ENCODE measurements at places on chromosomes 3 and 15.

DNA sequence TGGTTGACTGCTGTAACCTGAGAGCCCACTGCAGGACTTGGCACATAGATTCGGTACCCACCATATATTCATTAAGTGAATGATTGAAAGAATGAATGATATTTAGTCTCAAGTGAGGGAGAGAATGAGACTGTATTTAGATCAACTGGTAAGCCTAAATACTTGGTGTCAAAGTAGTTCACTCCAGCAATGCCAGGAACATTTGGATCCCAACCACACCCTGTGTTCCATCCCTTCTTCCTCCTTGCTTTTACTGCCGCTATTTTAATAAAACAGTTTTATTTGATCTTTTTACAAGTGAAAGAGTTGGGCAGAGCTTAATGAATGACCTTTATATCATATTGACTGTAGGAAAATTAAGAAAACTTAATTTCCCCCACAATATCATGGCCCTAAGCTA, 473.6 kb upstream of the CBLB start:
- no peak for DNase-seq

DNA sequence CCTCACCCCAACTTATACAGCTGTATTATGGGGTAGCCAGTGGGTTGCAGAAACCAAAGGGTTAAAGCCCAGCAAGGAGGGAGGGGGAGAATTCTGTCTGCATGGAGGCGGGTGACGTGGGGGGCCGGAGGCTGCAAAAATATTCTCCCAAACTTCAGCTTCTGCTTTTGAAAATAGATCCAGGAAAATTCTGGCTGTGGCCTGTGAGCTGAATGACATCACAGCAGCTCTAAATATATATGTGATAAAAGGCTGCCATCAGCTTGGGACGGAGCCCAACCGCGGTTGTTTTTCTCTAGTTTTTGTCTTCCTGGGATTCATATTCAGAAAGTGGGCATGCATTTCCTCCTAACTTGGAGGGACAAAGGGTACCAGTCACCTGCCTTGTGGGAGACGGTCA, 27.6 kb downstream of the MAPKAPK3 start:
- DNase-seq = peak; percentile 15

DNA sequence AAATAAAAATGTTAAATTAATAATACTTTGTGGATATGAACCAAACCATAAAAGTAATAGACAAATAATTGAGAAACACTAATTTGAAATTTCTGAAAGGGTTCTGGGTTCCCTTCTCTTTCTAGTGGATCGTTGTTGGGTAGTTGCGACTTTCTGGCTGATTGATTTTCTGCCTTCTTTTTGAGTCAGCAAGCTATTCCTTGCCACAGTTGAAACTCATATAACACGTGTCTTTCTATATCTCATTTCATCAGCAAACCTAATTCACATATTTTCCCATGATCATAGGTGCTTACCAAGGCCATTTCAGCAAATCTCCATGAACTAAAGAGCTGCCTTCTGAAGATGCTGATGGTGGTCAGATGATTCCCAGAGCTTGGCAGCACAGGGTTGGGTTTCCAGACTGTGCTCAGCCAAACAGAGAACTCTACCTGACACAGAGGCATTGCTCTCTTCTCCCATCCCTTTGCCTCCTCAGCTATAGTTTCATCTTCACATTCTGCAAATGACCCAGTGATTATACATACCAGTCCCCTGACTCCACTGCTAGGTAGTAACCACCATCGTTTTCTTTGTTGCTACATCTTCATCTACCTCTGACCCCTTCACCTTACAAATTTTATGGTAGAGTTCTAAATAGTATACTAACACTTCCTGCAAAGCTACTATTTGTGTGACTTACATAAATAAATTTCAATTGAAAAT, 383.9 kb upstream of the DPH6 start:
- no peak for DNase-seq

DNA sequence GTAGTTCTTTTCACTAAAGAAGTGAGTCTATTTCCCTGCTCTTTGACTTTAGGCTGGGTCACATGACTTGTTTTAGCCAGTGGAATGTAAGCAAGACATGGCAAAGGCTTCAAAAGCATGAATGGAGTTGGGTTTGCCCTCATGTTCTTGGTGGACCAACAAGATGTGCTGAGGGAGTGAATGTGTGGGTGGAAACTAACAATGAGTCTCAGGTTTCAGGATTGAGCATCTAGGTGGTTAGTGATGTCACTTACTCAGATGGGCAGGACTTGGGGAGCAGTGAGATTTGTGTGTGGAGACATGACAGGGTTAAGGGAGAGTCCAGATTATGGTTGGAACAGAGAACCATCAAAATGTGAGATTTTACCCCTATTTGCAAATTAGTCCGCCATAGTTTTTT, 181.4 kb upstream of the UBE2E1 start:
- DNase-seq = no peak

DNA sequence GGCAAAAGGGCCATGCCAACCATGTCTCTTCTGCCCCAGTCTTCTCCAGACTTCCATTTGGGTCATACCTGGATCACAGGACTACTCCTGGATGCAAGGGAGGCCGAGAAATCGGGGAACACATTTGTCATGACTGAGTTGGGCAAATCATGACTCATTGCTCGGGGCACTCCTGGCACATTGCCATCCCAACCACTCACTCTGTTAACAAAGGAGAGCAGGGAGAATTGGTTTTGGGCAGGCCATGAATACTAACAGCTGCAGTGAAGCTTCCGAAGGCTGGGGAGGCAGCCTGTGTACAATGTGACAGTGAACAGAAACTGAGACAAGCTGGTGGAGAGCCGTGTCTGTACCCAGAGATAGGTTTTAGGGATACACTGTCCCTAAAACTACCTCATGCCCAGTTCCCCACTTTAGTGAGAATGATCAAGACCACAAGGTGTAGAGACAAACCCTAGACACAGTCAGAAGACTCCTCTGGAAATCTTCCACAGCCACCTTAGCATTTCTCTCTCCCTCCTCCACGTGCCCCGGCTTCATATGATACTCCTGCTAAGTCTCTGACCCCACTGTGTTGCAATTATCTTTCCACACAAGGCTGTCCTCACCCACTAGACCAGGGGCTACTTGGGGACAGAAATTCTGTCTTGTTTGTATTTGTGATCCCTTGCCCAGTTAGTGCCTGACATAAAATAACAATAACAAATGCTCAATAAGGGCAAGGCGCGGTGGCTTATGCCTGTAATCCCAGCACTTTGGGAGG, 10.5 kb upstream of the BUB1B start:
- peak; percentile 37 for DNase-seq

- no peak for DNase-seq
Observed at GRCh38 chr15:73930371-73930770, 4.1 kb downstream of the LOXL1 start.

DNA sequence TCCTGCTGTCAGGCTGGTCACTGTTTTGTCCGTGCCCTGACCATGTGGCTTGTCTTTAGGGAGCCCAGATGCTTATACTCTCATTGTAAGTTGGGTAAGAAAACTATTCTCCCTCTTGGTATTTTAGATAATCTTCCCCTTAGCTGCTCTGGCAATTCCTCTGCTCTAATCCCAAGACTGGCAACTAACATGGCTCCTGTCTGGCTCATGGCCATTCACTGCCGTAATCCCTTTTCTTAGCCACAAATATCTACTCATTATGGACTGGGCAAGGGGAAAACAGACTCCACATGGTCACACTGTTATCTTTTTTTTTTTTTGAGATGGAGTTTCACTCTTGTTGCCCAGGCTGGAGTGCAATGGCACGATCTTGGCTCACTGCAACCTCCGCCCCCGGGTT, 38.8 kb downstream of the TYRO3 start:
- DNase-seq = no peak
